ENCODE measurements at places on chromosomes 2 and 18.

DNA sequence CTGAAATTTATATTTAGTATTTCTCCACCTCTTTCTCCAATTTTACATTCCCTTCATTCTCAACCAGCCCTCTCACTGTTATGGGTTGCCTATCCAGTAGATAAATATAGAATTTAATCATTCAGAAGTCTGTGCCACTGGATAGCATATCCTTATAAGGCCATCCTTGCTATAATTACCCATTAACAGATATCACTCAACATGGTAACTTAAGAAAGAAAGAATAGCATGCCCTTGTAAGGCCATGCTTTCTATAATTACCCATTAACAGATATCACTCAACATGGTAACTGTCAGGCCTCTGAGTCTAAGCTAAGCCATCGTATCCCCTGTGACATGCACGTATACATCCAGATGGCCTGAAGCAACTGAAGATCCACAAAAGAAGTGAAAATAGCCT, 1137.4 kb upstream of the FAM98A start:
- no peak for DNase-seq

DNA sequence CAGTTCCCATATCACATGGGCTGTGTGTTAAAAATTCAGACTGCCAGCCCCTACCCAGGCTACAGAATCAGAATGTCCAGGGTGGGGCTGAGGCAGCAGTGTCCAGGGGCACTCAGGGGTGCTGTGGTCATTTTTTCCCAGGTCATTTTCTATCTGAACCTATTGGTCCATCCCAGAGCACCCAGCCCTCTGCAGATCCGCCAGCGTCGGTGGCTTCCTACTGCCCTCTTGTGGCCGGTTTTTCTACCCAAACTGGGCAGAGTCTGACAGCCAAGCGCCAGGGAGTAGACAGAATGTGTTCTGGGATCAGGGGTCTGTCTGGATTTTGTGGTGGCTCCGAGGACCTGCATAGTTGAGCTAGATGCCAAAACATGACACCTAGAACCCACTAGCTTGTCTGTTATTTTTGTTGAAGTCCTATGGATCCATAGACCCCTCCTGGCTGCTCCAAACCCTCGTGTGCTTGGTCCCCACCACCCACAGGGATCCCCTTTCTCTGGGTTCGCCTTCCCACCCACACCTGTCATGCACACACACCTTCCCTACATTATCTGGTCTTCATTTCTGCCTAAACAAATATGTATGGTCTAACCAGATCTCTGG, 34.1 kb upstream of the RMDN2 start:
- DNase-seq = peak; percentile 77

- DNase-seq = no peak
These were observed 39.0 kb upstream of the NEDD4L start for GRCh38 chr18:58005011-58005410.

GRCh38 chr18:12336887-12337286, 28.8 kb downstream of the TUBB6 start:
- DNase-seq = no peak

GRCh38 chr18:6509417-6509816, 94.7 kb upstream of the L3MBTL4 start:
- DNase-seq = no peak

- no peak for DNase-seq
These were observed 314.5 kb downstream of the NCKAP5 start for GRCh38 chr2:133253793-133254192.

- no peak for DNase-seq
These were observed 31.3 kb downstream of the DGKD start for GRCh38 chr2:233385489-233386044.

DNA sequence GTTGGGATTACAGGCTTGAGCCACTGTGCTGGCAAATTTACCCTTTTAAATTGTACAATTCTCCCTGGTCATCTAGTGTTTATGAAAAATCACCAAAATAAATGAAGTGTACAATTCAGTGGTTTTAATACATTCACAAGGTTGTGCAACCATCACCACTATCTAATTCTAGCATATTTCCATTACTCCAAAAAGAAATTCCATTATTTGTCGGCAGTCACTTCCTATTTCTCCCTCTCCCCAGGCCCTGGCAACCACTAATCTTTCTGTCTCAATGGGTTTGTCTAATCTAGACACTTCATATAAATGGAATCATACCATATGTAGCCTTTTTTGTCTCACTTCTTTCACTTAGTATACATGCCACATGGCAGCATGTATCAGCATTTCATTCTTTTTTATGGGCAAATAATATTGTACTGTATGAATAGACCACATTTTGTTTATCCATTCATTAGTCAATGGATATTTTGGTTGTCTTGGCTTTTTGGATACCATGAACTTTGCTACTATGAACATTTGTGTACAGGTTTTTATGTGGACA, 12.6 kb upstream of the POLE4 start:
- no peak for DNase-seq

GRCh38 chr2:56132138-56132537, 51.7 kb upstream of the CCDC85A start:
- DNase-seq = no peak

- no peak for DNase-seq
These were observed 31.2 kb downstream of the ASAP2 start for GRCh38 chr2:9237831-9238230.

GRCh38 chr2:204625135-204625534, 79.9 kb downstream of the PARD3B start:
- DNase-seq = no peak

DNA sequence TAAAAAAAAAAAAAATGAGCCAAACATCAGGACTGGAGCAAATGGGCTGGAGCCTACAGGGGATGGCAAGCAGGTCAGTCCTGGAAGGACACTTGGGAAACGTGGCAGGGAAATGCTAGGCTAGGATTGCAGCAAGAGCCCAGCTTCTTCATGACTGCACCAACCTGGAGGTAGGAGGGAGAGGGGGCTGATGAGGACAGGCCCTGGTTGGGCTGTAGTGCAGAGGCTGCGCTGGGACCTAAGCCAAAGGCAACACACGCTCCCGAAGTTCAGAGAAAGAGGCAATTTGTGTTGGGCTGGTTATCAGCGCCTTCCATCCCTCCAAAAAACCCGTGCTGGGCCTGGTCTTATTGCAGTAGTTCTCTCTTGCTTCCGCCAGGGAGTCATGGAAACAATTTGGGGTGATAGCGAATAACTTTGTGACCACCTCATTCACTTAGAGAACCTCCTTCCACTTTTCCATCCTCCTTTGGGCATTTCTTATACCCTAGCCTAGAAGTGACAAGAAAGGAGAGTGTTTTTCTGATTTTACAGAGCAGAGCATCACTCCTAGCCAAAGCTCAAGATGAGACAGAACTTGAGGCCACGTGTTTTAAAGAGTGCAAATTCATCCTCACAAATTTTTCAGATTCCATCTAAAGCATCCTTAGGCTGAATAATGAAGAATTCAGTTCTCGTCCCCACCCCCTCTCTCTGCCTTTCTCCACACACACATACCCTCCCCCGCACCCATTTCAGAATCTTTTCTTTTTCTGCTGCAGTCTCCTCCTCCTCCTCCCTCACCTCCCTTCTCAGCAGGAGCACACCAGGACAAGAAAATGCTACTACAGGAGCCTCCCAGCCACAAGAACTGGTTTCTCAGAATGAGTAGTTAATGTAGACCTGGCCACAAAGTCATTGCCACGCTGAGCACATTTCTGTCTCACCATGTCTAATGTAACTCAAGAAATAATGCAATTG, 82.5 kb upstream of the STPG4 start:
- no peak for DNase-seq
